ENCODE measurements at places on chromosomes 5 and 9.
A peak's percentile ranks its signal among the peaks of the same experiment; 100 is the strongest.

- no peak for DNase-seq
These were observed 404.7 kb downstream of the TLE4 start for GRCh38 chr9:79976257-79977073.

GRCh38 chr9:93039976-93040375, 18.5 kb upstream of the SUSD3 start:
- no peak for DNase-seq

- no peak for DNase-seq
These were observed 15.0 kb upstream of the SCGB3A1 start for GRCh38 chr5:180606215-180606785.

DNA sequence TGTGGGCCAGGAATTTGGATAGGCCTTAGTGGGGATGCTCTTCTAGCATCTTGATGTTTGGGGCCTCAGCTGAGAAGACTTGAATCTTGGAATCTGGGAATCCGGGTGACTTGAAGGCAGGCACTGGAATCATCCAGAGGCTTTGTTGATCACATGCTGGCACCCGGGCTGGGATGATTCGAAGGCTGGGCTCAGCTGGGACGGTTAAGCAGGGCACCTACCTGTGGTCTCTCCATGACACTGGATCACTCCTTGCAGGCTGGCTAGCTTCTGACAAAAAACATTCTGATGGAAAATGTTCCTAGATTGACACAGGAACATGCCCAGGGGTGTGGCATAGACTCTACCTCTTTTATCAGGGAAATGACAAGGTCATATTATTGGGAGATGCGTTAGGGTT, 149.1 kb downstream of the TENT4A start:
- DNase-seq, result no peak

DNA sequence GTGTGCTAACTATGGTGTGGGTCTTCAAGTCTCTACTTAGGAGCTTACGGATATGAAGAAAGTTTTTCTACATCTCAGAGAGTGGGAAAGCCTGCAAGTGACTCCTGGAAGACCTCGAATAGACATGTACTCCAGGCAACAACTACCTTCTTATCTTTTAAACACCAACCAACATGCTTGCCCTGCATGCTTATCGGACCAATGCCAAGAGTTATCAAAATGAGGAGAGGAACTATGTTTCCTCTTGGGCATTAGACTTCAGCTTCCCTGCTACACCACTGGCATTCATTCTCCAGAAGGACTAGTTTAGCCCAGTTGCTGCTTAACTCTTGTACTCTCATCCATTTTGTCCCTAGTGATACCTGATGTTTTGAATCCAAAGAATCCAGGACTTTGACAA, 74.7 kb upstream of the MAN2A1 start:
- no peak for DNase-seq

GRCh38 chr9:123081824-123082223, 48.4 kb downstream of the GPR21 start:
- DNase-seq, result peak; percentile 60

- DNase-seq, result no peak
These were observed 1.5 kb upstream of the FGD3 start for GRCh38 chr9:92945796-92946195.

- DNase-seq, result no peak
These were observed 57.5 kb upstream of the FCN1 start for GRCh38 chr9:134975253-134975652.

DNA sequence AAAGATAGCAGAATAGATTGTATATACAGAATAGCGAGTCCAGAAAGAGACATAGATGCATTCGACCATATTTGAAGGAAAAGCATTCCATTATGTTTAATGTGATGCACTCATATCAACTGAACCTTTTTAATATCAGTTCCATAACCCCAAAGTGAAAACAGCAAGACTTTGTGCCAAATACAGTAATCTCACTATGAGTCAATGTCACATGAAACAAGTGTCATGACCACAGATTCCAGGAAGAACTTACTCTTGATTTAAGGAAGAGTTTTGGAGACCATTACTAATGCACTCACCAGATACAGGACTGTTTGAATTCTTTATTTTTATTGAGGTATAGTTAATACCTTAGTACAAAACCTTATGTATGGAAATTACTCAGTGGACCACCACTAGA, 220.5 kb downstream of the SH3GL2 start:
- peak; percentile 4 for DNase-seq

DNA sequence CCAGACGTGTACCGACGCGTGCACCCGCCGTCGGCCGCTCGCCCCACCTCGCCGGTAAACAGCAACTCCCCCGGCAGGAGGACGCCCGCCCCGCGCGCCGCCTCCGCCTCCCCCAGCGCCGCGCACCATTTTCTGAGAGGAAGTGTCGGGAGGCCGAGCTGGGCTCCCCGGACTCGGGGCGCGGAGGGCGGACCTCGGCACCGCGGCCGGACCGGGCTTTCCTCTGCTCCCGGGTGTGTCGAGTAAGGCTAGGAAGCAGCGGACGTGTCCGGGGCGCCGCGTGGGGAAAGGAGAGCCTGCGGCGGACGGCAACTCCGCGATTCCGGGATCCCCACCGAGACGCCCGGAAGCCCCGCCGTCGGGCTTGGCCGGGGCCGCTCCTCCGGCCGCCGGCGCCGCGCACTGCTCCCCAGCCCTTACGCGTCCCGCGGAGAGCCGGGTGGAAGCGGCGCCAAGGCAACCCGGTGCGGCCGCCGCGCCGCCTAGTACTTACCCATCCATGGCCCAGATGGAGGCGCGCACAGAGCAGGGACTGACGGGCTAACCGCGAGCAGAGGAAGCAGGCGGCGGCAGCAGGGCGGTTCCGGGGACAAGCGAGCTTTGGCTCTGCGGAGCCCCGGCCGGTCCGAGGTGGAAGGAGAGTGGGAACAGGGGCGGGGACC, at the start of gene PTBP3:
TSS of gene PTBP3 (minus strand) at position 643 of the 662 bp plus-strand sequence. CDS start 35,754 bp downstream, outside the sequence.
- peak; percentile 75 for DNase-seq

DNA sequence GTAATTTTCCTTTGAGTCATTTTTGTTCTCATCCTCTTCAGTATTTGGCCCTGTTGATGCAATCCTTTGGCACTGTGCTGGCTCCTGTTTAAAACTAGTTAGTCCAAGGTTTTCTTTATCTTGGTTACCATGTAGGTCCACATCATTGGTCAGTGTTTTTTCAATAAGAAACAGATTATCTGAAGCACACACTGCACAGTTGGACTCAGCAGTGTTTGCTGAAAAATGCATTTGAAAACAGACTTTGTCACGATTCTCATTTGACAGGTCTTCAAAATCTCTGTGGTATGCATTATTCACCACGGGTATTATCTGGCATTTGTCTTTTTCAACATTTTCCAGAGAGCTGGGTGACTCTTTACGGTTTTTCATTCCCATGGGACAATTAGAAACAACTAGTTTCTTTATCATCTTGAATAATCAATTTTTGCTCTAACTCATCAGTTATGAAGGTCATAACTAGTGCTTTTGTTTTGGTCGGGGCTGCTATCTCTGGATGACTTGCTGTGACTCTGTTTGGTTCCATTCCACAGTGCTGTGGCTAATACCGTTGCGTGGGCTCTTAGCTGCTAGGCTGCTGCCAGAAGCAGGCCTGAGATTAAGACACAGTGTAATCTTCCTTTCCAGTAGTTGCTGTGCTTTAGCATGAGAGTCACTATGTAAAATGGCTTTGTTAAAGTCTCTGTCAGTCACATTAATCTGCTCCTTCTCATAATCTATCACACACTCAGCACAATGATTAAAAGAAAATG, 36.2 kb downstream of the NUDT12 start:
- DNase-seq, result peak; percentile 27

- no peak for DNase-seq
These were observed 382.3 kb upstream of the SLC30A5 start for GRCh38 chr5:68711293-68712200.

- peak; percentile 33 for DNase-seq
These were observed 106.6 kb downstream of the COL23A1 start for GRCh38 chr5:178483620-178484019.

DNA sequence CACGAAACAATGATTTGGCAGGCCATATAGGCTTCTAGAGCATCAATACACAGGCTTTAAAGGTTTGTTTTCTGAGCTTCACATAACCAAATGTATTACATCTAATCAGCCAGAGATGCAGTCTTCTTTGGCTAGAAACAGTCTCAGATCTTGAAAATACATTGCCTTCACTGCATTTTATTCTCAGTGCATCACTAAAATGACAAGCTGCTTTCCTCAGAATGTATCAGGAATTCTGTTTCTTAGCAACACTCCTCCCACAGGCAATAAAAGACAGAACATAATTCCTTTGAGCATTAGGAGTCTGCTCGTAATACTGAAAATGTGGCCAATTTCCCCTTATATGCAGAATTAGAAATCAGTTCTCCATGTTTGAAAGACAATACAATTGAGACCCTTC, 36.9 kb downstream of the FEM1C start:
- DNase-seq, result peak; percentile 69

- DNase-seq, result no peak
These were observed 230.3 kb downstream of the GLIS3 start for GRCh38 chr9:4069457-4070153.

- DNase-seq, result no peak
These were observed 8.4 kb upstream of the NDST1 start for GRCh38 chr5:150499437-150499956.

- no peak for DNase-seq
These were observed 199.3 kb downstream of the SEC61B start for GRCh38 chr9:99421369-99421768.

- no peak for DNase-seq
These were observed 76.6 kb downstream of the OTULIN start for GRCh38 chr5:14741131-14741530.

GRCh38 chr9:136603216-136603615, 57.4 kb upstream of the NOTCH1 start:
- no peak for DNase-seq

- peak; percentile 74 for DNase-seq
These were observed 101.9 kb downstream of the NFIB start for GRCh38 chr9:14212077-14212476.

DNA sequence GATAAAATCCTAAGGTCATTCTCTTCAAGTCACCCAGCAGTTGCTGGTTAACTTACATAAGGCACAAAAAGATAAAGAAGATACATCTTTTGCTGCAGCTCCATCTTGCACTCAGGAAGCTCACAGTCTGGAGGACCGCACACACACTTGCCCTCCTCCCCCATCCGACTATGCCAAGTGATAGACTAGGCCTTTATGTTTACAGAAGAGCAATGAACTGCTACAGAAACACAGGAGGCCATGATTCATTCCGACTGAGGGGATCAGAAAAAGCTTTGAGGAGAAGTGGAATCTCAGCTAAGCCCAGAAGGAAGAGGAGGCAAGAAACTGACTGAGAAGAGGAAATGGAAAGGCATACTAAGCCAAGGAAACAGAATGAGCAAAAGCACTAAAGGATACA, 17.4 kb downstream of the NRG2 start:
- no peak for DNase-seq

DNA sequence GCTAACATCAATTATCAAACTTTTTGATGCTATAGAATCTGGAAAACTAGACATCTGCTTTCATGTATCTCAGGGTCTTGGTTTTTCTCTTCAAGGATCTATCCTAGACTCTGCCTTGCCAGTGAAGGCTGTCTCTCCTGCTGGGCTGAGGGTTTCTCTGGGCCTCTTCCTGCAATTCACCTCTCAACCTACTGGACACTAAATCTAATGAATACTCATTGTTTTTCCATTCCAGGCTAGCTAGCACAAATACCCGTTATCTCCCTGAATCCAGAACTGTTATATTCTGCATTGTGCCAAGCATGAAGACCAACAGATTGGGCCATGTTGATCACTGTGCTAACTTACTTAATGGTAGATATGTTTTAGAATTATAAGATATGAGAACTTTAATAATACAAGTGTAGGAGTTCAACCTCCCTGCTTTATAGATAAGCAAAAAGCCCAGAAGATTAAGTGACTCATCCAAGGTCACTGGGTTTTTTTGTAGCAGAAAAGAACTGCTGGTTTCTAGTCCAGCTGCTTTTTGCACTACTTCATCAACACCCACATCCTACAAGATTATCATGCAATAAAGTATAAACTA, 56.5 kb upstream of the RNF38 start:
- no peak for DNase-seq

- no peak for DNase-seq
These were observed 9.0 kb downstream of the DBH start for GRCh38 chr9:133645021-133645765.

GRCh38 chr9:127390563-127390962, 6.4 kb upstream of the SLC2A8 start:
- DNase-seq, result no peak

DNA sequence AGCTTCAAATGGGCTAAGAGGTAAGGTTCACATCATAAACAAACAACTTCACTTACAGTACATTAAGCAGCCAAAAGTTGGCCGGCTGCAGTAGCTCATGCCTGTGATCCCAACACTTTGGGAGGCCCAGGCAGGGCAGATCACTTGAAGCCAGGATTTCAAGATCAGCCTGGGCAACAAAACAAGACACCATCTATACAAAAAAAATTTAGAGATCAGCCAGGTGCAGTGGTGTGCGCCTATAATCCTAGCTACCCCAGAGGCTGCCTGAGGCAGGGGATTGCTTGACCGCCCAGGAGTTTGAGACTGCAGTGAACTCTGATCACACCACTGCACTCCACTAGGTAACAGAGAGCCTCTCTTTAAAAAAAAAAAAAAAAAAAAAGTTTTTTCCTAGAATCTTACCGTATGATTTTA, 16.9 kb downstream of the UBTD2 start:
- no peak for DNase-seq

GRCh38 chr9:18689921-18690320, 216.0 kb downstream of the ADAMTSL1 start:
- peak; percentile 40 for DNase-seq

DNA sequence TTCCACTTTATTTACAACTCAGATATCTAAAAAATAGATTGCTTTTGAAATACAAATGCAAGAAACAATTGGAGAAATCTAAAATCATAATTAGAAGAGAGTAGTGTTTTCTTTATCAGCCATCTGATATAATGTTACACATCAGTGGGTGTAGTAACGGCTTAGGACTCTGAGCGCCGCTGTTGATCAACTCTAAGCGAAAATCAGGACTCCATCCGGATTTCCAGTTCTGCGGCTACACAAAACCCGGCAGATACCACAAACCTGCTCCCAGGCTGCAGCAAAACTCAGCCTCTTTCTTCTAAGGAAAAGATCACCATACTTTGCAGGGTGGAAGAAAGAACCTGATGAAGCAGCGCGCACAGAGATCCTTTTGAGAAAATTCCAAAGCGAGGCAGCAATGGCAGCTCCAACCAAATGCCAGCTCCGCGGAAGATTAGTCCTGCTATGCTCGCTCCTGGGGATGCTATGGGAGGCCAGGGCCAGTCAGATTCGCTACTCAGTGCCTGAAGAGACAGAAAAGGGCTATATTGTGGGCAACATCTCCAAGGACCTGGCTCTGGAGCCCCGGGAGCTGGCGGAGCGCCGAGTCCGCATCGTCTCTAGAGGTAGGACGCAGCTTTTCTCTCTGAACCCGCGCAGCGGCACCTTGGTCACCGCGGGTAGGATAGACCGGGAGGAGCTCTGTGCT, at the start of gene PCDHGA9:
TSS of gene PCDHGA9 (plus strand) at position 226 of the 691 bp plus-strand sequence. CDS start at position 401, 175 bp downstream.
- peak; percentile 48 for DNase-seq

- DNase-seq, result no peak
These were observed 745.6 kb upstream of the ZNF608 start for GRCh38 chr5:125491986-125492492.

DNA sequence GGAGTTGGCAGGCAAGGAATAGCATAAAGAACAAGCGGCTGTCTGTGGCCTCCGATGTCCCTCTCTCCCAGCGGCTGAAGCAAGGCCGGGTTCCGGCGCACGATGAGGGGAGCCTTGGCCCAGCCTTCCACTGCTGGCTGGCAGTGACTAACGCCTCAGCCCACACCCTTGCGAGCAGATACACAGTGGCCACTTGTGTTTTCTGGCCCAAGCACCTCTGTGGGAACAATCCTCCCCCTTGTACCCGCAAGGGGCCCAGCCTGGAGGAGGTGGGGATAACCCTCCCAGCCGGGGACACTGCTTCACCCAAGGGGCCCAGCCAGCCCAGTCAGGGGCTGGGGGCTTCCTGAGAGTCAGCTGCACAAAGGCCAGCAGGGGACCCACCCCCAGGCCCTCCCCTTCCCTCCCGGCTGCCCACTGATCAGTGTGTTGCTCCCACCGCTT, 23.2 kb downstream of the STK10 start:
- no peak for DNase-seq

Data from fibroblast of skin of right biceps (primary cell).